Central memory CD4-positive, alpha-beta T cell (primary cell): ENCODE measurements at places on chromosomes 7 and 10.

DNA sequence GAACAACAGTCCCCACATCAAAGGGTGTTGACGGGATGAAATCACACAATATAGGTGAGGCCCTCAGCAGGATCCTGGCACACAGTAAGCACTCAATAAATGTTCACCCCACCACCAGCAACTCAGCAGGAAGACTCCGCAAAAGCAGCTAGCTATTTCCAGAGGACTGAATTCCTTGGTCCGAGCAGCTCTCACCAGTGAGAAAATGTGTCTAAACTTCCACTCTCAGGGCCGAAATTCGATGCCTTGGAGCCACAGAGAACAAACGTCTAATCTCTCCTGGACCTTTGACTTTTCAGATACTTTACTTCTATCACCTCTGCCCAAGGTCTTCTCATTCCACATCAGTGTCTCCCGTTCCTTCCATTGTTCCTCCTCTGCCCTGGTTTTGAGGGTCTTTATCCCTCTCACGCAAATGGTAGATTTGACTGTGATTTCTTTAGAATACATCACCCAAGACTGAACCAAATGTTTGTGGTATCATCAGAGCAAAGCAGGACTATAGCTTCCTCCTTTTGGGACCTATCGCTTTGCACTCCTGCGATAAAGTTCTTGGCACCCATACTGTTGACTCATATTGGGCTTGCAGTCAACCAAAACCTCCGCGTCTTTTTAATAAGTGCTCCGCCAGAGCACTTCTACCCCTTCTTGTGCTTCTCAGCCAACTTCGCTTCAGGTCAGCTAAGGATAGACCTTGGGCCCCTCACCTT, 903 bp upstream of the NT5C2 start:
- DNase-seq, result no peak

- DNase-seq, result no peak
Measured at GRCh38 chr10:123479640-123480039, 186.5 kb upstream of the GPR26 start.

GRCh38 chr7:47089068-47089417, 492.9 kb downstream of the TNS3 start:
- no peak for DNase-seq

DNA sequence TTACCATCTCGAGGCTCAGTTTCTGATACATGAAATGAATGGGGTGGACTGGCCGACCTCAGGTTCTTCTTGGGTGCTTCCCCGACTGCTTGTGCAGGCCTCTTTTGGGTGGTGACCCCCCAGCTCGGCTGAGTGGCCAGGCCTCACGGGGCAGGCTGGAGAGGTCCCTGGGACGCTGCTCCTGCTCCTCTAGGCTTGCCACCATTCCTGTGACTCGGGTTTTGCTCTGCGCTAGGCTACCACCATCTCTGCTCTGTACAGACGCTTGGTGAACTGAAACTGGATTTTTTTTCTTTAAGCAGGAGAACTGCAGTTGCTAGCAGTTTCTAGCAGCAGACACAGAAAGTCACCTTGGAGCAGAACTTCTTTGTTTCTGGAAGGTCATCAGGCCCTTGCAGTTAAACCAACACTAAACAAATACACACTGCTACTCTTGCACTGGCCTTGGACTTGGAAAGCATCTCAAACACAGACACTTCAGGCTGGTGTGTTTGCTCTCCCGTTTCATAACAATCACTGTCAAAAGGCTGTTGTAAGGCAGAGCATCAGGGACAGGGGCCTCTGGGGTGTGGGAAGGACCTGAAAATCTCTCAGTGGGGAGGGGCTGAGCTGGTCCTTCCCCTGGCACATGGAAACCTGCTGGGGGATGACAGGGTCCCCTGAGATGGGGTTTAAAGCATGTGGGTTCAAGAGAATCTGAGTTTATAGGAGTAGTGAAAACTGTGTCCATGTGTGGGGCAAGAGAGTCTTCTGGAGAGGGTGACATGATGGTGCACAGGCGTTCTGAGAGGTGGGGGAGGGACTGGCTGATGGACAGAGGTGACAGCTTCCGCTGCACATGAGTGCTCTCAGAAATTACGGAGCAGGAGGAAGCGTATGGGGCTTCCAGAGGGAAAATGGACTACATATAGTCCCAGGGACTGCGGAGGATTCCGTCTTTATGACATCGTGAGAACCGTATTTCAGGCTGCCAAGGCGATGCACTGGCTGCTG, 35.0 kb upstream of the GIMAP8 start:
- DNase-seq, result no peak

DNA sequence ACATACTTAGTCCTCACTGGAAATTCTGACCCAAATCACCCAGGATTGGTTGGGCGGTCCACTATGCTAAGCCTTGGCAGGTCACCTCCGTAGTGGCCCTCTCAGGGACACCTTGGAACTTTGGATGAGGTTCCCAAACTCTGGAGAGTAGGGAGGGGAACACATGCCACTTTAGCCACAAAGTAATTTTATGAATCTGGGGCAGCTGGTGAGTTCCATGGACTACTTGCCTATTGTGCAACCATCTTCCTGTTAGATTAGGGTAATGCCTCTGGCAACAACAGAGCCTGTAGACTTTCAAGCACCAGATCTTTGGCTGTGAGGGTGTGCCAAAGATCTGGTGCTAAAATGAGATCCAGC, 77.7 kb downstream of the ITGB8 start:
- DNase-seq, result no peak

GRCh38 chr7:151406051-151406875, 3.6 kb downstream of the WDR86 start:
- no peak for DNase-seq

GRCh38 chr7:74344786-74345185, 55.6 kb downstream of the CLIP2 start:
- no peak for DNase-seq

DNA sequence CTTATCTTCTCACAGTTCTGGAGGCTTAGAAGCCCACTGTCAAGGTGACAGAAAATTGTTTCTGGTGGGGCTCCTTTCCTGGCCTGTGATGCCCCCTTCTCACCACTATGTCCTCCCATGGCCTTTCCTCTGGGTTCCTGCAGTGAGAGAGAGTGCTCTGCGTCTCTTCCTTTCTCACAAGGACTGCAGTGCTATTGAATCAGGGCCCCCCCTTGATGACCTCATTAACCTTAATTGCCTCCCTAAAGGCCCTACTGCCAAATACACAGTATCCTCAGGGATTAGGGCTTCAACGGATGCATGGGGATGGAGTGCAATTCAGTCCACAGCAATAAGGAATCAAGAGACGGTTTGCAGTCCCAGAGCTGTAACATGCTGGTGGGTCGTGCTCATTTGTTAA, 82.0 kb upstream of the GRB10 start:
- DNase-seq, result no peak

- no peak for DNase-seq
Measured at GRCh38 chr10:121152033-121152432, 300.9 kb downstream of the WDR11 start.

- no peak for DNase-seq
Measured at GRCh38 chr10:98431016-98431415, 15.7 kb downstream of the HPS1 start.

GRCh38 chr7:33959676-33960075, 54.3 kb downstream of the BMPER start:
- no peak for DNase-seq

- DNase-seq, result no peak
Measured at GRCh38 chr10:48238826-48239520, 35.5 kb downstream of the FRMPD2 start.

- no peak for DNase-seq
Measured at GRCh38 chr7:112985377-112985987, 101.1 kb downstream of the GPR85 start.

GRCh38 chr10:62772186-62772974, 32.1 kb upstream of the ADO start:
- DNase-seq, result no peak

- no peak for DNase-seq
Measured at GRCh38 chr10:70504521-70505358, 26.2 kb downstream of the PALD1 start.

- DNase-seq, result no peak
Measured at GRCh38 chr10:97042081-97042480, 143.7 kb downstream of the SLIT1 start.

DNA sequence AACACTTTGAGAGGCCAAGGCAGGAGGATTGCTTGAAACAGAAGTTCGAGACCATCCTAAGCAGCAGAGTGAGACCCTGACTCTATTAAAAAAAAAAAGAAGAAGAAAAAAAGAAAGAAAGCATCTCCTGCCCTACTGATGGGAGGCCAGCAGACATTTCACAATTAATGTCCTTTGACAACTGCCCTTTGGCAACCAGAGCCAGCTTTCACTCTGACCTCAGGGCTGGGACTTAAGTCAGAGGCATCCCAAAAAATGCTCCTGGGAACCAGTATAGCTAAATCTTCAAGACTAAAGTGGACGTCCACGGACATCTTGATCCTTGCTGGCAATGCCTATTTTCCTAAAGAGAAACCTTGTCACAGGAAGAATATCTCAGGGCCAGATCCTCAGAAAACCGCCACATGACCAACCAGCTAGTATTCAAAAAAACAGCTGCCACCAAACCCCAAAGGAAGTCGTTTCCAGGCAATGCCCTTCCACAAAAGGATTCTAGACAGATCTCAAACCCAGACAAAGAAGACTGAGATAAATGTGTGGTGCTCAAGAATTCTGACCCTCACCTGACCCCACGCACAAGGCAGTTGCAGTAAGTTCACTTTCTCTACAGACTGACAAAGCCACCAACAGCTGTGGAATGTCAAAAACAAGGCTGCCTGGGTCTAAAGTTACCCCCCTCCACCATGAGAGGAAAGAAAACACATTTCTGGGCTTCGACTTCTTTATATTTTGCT, 18.4 kb downstream of the GFRA1 start:
- DNase-seq, result no peak

- peak; percentile 14 for DNase-seq
Measured at GRCh38 chr10:93357680-93358079, 124.5 kb downstream of the MYOF start.

DNA sequence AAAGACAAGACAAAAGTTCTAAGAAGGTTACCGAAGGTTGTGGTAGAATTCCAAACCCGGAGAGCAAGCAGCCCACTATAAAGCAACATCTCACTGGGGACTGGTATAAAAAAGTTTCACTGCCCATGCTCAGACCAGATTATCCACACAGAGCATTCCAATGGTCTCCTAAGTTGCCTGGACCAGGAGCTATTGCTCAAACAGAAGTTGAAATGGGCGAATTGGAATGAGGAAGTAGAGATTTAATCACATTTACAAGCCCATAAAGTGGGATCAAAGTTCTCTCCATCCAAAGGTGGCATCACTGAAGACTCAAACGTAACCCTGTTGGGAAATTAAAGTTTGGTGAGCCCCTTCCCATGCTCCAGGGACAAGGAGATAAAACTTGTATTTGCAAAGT, 19.8 kb downstream of the OR2F1 start:
- DNase-seq, result no peak

DNA sequence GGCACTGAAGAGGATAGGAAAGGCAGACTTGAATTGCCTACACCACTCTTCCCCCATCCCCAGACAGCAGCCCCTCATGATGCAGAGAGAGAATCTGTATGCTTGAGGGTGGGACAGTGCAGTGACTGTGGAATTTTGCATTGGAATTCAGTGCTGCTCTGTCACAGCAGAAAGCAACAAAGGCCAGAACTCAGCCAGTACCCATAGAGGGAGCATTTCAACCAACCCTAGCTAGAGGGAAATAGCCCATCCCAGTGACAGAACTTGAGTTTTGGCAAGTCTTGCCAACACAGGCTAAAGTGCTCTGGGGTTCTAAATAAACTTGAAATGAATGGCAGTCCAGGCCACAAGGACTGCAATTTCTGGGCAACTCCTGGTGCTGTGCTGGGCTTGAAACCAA, 80.4 kb downstream of the TES start:
- DNase-seq, result no peak

- DNase-seq, result no peak
Measured at GRCh38 chr10:110501142-110501937, 3.6 kb downstream of the DUSP5 start.

- DNase-seq, result no peak
Measured at GRCh38 chr7:50791363-50791937, 8.8 kb upstream of the GRB10 start.

DNA sequence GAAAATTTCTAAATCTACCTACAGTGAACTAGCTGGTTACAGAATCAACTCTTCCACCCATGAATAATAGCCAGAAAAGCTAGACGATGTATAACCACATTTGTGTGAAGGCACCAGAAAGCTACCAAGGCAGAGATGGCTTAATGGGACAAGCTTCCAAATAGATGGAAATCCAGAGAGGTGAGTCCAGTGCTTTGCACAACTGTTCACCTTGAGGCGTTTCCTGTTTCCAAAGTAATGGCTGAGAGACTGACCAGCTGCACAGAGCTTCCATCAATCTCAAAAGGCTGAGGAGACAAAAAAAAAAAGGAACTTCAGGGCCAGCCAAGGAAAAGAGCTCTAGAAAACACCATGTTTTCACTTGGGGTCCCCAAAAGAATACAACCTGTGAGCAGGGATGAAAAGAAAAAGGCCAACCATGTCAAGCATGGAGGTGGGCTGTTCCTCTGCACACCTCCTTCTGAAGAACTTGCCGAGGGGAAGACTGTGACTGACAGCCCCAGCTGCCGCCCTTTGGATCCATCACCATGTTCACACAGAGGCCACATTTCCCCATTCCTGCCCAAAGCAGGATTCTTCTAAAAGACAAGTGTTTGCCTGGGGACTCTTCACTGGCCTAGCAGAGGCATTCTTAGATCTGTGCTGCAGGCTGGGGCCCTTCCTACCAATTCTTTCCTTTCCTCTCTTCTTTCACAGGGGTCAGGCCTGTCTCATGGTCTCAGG, 72.9 kb downstream of the ARHGAP21 start:
- DNase-seq, result no peak

GRCh38 chr7:36910859-36911258, 186.6 kb upstream of the AOAH start:
- DNase-seq, result no peak

DNA sequence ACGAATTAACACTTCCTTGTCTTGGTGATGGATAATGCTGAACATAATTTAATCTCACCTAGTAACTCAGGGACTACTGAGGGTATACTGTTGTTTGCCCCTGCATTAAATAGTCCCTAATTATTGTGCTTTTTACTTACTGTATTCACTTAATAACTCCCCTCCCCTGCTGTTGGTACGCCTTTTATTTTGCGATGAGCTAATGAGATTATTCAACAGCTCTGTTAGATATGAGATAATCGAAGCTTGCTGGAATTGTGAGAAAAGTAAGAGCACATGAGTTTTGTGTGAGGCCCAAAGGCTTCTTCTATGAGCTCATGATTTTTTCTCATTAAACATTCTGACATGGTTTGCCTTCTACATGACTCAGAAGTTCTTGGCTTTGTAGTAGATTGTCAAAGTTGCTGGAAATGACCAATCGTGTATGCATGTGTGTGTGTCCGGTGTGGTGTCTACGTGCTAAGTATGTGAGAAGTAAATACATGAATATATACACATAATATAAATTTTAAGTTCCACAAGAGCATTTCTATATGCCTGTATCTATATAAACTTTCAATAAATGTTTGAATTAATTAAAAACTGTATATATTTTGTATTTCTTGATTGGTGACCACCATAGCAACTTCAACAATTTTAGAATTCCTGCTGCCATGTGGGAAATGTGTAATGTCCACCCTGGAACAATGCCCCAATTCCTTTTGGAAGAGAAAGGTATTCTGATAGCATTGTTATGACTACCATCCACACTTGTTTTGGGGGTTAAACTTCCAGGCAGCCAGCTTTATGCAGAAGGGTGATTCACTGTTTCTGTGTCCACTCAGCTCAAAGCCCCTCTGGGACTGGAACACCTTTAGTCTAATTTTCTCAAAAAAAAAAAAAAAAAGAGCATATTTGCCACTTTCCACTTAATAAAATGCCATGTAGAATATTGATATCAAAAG, 106.2 kb downstream of the SAMD9 start:
- no peak for DNase-seq

GRCh38 chr10:23047201-23048050, 48.0 kb upstream of the MSRB2 start:
- DNase-seq, result no peak
